ENCODE measurements at places on chromosomes 1 and 21.
A peak's percentile ranks its signal among the peaks of the same experiment; 100 is the strongest.

GRCh38 chr21:45439161-45439872, 34.4 kb downstream of the COL18A1 start:
- peak; percentile 62 for DNase-seq

DNA sequence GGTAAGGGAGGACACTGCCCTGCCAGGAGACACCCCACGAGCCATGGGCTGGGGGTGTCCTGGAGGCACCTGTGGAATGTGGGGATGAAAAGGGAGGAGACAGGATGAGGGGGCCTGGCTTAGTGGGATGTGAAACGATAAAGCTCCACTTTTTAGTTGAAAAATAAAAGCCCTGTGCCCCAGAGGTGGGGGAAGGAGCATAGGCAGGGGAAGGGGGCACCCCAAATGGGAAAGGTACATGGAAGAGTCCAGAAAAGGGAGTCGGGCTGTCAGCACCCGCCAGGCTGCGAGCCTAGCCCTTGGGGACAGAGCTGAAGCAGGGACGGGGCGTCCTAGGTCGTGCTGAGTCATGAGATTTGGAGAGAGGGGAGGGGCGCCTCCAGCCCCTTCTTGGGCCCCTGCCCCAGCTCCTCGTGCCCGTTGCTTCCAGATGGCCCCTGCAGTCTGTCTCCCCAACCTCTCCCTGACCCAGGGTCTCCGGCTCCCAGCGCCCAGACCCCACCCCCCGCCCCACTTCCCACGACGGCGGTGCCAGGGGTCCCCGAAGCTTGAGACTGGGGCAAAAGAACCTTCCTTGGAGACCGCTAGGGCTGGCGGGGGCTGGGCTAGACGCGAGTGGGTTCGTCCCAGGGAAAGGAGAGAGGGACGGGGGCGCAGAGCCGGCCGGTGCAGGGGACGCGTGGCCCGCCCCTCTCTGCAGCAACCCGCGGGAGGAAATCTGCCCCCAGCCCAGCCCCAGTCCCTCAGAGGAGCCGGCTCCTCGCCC, 795 bp downstream of the SYT2 start:
- DNase-seq, result no peak

DNA sequence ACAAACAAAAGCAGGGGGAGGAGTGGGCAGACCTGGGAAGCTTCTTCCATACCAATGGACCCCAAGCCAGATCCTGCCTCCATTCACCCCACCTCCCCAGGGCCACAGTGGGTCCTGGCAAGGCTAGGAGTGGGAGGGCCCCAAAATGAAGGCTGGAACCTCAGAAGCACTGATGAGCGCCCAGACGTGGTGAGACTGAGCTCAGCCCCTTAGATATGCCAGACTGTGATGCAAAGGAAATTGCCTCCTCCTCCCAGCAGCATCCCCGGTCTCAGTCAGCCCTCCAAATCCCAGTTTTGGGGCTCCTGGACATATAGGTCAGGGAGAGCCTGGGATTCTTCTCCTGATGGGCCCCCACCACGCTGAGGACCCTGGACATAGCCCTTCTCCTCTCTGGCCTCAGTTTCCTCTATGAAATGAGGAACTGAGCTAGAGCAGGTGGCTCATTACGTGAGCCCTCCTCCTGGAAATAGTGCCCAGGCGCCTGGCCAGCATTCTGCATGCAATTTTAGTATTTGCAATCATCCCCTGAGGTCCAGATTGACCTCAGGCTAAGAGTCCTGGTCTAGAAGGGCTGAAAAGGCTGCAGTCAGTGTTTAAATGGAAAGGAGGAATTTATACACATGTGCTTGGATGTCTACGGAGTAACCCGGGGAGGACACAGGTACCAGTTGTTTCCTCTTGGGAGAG, 33.5 kb downstream of the RHBG start:
- no peak for DNase-seq

GRCh38 chr1:208640295-208640694, 396.1 kb upstream of the PLXNA2 start:
- DNase-seq, result no peak

GRCh38 chr21:16419188-16419921, 689.6 kb downstream of the USP25 start:
- no peak for DNase-seq

- DNase-seq, result no peak
Measured at GRCh38 chr21:28256420-28256831, 736.3 kb downstream of the LTN1 start.

DNA sequence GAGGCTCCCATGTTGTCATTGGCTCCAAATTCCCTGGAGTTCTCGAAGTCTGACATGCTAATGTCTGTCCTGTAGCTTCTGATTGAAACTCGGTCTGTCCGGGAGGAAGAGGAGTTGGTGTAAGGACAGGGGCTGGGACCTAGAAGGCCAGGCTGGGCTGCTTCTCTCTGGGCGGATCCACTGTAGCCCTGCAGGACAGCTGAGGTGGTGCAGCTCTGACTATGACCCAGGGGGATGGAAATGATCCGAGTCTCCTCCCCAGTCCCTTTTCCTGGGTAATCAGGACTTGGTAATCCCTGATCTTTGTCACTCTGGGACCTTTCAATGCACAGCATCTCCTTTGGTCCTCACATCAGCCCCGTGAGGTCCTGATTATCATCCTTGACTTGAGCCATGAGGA, 10.0 kb upstream of the FCMR start:
- DNase-seq, result no peak

DNA sequence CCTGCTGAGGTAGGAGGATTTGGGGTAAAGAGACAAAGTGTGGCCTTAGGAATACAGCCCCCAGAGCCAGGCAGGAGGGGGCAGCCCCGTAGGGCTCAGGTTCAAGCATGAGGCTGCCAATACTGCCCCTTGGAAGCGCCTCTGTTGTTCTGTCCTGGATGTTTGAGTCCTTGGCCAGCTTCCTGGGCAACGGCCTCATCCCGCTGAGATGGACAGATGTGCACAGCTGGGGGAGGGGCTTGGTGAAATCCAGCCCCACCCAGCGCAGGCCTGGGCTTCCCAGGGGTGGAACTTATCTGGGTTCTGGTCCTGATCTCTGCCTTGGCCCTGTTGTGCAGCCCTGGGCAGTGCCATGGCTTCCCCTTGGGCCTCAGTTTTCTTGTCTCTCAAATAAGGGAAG, 34.8 kb upstream of the MAN1C1 start:
- DNase-seq, result no peak

GRCh38 chr21:40882192-40882915, 35.4 kb upstream of the DSCAM start:
- DNase-seq, result no peak

DNA sequence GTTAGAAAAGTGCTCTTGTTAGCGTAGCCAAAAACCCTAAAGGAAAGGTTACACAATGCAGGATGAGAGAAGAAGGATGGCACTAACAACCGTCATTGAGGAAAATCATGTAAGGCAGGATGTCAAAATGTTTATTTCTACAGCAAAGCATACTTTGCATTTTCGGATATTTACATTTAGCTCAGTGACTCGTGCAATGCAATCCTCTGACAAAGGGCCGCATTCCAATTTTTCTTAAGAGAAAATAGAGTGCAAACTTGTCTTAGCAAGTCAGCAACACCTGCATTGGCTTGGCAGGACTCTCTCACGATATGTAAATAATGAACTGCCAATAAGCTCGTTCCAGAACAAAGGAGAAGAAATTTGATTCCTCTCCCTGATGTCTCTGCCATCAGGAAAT, 33.3 kb downstream of the TIAM1 start:
- DNase-seq, result no peak

GRCh38 chr1:100799548-100799947, 80.0 kb downstream of the VCAM1 start:
- DNase-seq, result no peak

GRCh38 chr21:38963006-38963405, 157.3 kb downstream of the ETS2 start:
- no peak for DNase-seq

- DNase-seq, result no peak
Measured at GRCh38 chr1:160115545-160116282, at the start of gene ATP1A2. Gene ATP1A2 (plus strand): TSS chr1:160115759. CDS start chr1:160115862, 103 bp downstream.

- DNase-seq, result no peak
Measured at GRCh38 chr1:116697548-116698243, 30.2 kb upstream of the IGSF3 start.

GRCh38 chr1:70288166-70288565, 66.4 kb downstream of the ANKRD13C start:
- DNase-seq, result no peak

- DNase-seq, result no peak
Measured at GRCh38 chr1:166036092-166036491, 130.7 kb downstream of the FAM78B start.

- no peak for DNase-seq
Measured at GRCh38 chr1:19123837-19124236, 86.2 kb downstream of the UBR4 start.

- no peak for DNase-seq
Measured at GRCh38 chr1:1318131-1318652, 6.3 kb downstream of the INTS11 start.

GRCh38 chr1:201085902-201086735, 26.1 kb downstream of the CACNA1S start:
- peak; percentile 9 for DNase-seq

DNA sequence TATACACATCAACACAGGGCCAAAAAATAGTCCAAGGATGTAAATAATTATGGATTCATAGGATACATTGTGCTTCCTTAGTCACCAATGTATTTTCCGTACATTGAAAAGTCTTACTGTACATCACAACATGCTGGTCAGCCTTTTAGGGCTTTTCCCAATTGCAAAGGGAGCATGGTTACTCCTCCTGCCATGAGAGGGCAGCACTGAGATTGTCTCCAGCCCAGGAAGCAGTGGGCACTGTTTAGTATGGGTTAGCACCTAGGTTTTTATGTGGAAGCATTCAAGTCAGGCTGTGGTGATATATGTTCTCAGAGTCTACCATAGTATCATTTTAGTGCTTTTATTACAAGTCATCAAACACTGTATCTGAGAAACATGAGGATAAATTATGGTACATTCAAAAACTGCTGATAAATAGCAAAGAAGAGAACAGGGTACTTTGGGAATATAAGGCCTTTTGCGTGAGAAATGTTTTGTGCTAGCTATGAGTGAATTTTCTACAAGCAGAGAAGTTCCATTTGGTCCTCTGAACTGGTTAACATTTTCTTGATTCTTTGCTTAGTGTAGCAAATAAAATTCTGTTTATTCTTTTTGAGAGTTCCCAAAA, 34.0 kb downstream of the ST6GALNAC5 start:
- DNase-seq, result peak; percentile 9

DNA sequence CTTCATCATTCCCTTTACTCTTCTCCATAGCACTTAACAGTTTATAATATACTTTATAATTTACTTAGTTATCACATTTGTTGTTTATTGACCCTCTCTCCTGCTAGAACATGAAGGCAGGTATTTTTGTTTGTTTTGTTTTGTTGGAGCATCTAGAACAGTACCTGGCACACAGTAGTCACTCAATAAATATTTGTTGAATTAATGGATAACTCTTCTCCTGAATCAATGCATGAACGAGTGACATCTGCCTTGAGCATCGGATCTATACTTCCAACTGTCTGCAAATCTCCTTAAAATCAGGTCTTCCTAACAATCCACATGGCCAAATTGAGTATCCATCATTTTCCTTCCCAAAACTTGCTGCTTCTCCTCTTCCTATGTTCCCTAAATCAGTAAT, 35.9 kb upstream of the MTMR11 start:
- DNase-seq, result no peak

- DNase-seq, result no peak
Measured at GRCh38 chr1:170634824-170635410, 29.0 kb upstream of the PRRX1 start.

GRCh38 chr1:45348966-45349677, 8.9 kb upstream of the MUTYH start:
- no peak for DNase-seq

DNA sequence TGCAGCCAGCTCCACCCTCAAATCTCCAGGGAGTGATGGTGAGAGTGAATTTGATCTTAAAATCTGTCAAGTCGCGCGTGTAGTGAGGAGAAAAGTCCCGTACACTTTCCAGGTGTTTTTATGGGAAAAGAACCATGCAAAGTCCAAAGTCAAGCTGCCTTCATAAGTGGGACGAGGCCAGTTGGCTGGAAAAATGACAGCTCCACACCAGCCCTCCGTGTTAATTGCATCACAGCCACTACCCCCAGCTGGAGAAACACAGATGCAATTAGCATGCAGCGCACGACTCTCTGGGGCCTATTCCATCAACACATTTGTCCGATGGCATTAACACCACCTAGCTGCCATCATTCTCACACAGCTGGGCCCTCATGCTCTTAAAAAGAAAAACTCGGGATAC, 68.4 kb downstream of the KLHDC7A start:
- DNase-seq, result no peak
